Right lobe of liver (tissue), 6 donors: ENCODE measurements at places on chromosomes 16 and 17. TPM values are rescaled to one million over a fixed set of nuclear protein-coding genes. Genes with fewer than 3 reads are reported as not detected.

DNA sequence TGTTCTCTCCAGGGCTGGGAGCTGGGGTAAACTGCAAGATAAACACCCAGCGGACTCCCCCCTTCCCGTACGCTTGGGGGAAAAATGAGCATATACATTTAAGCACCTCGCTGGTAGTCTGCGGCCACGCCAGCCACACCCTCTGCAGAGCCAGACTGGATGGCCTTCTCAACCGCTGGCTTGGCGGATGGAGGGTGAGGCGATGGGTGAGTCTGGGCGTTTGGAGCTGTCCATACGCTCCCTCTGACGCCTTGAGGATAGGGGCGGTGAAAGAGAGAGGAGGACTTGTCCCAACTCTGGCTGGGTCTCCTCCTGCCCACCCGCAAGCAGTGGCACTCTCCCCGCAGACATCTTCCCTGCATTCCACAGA, 1.0 kb downstream of the ITGA3 start:
- no peak for DNase-seq

Gene PRCD
- not detected for total RNA-seq

DNA sequence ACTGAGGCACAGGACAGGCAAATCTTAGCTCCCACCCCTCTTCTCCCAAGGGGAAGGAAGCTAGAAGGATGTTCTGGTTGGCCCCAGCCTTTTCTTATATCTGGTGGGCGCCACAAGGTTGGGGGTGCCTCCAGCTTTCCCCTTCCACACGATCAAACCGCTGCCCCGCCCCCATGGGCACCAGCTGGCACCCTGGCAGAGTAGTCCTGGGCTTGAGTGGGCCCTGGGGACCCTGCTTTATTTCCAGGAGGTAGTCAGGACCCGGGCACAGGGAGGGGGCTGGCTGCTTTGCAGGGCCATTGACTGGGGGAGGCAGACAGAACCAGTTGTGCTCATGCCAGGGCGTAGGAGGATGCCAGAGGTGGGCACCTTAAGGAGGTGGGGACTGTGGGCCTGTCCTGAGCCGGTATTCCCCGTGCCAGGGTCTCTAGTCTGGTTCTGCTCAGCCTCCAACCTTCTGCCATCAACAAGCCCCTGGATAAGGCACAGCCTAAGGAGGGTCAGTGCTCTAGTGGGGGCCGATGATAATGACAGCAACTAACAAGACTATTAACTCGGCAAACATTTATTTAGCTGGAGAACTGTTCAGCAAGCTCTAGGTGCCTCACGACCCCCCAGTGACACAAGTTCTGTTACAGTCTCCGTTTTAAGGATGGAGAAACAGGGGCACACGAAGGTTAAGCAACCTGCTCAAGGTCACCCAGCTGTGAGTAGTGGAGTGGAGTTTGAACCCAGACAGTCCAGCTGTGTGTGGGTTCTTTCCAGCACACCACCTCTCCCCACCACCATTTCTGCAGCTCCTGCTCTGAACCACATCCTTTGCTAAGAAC, 7.6 kb upstream of the PPP1R1B start:
- DNase-seq, result no peak

GRCh38 chr17:261635-262034, 80.2 kb upstream of the DOC2B start:
- DNase-seq, result peak; percentile 28

DNA sequence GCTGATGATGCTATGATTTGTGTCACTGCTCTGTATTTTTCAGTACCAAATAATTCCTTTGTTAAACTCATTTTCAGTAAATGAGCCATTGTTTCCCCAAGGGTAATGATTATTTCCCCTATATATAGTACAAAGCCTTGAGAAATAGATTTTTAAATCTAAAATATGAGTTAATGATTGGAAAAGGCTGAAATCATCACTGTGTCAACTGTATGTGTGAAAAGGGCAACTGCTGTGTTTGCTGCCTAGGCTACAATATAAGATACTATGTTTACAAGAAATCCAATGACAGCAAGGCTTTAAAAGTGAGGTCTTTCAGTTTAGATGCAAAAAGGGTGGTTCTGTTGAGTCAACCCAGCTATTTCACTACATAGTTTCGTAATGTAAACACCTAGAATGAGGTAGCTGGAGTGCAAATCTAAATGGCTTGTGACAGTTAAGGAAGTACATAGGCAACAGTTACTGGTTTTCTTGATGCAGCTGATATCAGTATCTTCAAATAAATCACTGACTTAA, 15.3 kb downstream of the NLK start:
- DNase-seq, result no peak

GRCh38 chr16:54503011-54503855, 216.6 kb upstream of the IRX3 start:
- no peak for DNase-seq

DNA sequence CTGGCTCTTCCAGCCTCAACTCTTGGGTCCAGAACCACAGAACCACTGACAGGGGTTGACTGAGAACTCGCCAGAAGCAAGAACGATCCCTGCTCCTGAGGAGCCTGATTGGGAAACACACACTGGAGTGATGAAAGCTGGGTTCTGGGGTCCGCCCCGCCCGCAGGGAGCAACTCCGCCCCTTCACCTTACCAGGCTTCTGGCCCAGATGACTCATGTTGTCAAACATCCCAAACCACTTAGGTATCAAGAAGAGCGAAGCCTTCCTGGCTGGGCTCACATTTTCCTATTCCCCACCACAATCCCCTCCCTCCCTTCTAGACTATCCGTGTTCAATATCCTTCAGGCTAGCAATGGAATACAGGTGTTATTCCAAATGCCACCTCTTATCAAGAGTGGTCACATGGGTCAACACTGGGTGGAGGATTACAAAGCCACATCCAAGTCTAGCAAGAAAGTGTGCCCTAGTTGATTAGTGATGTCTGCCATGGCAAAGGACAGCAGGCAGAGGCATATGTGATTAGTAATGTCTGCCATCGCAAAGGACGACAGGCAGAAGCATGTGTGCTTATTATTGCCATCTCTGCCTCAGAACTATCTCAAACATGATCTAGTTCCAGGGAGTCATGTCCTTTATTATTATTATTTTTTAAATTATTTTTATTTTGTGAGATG, 70.5 kb downstream of the TIMM22 start:
- DNase-seq, result peak; percentile 24

- DNase-seq, result peak; percentile 64
Measured at GRCh38 chr17:17351901-17352781, 49.0 kb downstream of the NT5M start.

GRCh38 chr17:6787081-6787693, 11.2 kb downstream of the FBXO39 start:
- no peak for DNase-seq

DNA sequence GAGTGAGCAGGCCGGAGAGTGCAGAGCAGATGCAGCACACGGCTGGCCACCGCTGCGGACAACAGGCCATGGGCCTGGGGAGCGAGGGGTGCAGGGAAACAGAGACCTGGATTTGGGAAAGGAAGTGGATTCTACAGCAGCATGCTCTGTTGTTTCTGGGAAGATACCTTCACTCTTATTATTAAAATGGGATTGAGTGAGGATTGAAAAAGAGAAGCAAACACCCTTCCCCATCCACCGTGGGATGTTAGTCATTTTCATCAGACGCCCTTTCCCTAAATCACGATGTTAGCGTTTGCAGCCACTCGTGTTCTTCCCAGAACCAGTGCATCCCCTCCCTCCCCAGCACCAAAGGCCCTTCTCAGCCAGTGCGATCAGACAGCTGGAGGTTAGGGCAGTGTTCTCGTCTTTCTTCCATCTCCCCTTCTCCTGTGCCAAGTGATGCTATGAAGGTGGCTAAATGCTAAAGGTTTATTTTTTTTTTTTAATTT, 196.5 kb upstream of the CHMP6 start:
- no peak for DNase-seq

Gene ZFPM1
- total RNA-seq, result 4.6 TPM

Gene KIF2B
- not detected for total RNA-seq

DNA sequence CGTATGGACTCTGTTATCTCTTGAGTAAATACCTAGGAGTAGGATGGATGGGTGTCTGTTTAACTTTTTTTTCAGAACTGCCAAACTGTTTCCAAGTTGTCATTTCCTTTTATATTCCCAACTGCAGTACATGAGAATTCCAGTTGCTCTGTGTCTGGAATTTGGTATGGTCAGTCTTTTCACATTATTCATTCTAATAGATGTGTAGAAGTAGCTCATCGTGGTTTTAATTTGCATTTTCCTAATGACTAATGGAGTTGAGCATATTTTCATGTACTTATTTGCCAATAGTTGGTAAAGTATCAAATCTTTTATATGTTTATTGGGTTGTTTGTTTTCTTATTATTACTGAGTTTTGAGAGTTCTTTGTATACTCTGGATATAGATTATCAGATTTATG, 27.0 kb downstream of the MRTFB start:
- no peak for DNase-seq

DNA sequence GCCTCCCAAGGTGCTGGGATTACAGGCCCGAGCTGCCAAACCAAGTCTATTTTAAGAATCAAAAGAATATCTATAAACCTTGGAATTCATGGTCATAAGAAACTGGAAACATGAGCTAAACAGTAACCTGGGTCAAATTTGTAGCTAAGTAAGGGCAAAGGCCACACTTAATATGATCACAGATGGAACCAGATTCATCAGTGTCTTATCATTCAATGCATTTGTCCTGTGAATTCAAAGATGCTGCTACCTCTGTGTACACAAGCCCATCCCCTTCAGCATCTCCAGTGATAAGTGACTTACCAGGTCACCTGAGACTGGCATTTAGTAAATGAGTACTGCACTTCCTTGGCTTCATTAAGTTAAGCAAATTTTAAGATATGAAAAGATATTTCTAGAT, 108.1 kb downstream of the SSH2 start:
- no peak for DNase-seq

- DNase-seq, result no peak
Measured at GRCh38 chr17:73342541-73343167, 30.9 kb upstream of the CDC42EP4 start.

GRCh38 chr16:50308237-50308965, 42.0 kb downstream of the ADCY7 start:
- DNase-seq, result no peak

Gene RSPRY1
- 18.0 TPM for total RNA-seq

Gene SLC5A10
- not detected for total RNA-seq

- peak; percentile 97 for DNase-seq
Measured at GRCh38 chr17:80454557-80455335, 21.7 kb downstream of the NPTX1 start.

- DNase-seq, result no peak
Measured at GRCh38 chr16:68696514-68696913, 40.6 kb upstream of the CDH1 start.

Gene KRTAP1-1
- total RNA-seq, result not detected

Gene KLHDC4
- 15.5 TPM for total RNA-seq

Gene CDH3
- not detected for total RNA-seq

DNA sequence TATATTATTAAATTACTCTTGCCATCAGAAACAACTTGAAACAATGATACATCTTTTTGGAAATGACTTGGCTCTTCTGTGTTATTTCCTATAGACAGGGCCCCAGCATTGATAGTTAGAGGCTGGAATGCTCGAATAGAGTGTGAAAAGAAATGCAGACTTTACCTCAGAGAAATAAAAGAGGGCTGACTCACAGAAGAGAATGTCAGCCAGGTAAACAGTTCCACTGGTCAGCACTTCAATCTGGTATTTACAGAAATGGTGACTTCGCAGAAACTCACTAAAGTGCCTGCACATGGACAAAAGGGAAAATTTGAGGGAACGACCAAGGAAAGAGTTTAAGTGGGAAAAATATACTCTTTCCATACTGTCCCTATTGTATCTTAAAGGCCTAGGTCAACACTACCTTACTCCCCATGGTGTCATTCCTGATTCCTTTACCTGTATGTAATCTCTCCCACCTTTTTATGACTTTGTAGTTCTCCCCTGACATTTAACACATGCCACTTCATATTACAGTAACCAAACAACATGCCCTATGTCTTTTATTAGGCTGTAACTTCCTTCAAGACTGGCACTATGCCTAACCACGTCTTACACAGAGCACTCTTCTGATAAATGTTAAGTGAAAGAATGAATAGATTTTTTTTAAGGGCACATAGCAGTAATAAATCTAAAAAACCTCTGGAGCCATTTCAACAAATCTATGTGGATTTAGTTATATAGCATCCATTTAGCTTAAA, 36.7 kb downstream of the AKAP10 start:
- no peak for DNase-seq

- peak; percentile 85 for DNase-seq
Measured at GRCh38 chr17:3935140-3935542, 18.9 kb upstream of the P2RX1 start.

Gene GCGR
- total RNA-seq, result 87.1 TPM

- no peak for DNase-seq
Measured at GRCh38 chr17:58305626-58306025, 23.0 kb downstream of the TSPOAP1 start.

DNA sequence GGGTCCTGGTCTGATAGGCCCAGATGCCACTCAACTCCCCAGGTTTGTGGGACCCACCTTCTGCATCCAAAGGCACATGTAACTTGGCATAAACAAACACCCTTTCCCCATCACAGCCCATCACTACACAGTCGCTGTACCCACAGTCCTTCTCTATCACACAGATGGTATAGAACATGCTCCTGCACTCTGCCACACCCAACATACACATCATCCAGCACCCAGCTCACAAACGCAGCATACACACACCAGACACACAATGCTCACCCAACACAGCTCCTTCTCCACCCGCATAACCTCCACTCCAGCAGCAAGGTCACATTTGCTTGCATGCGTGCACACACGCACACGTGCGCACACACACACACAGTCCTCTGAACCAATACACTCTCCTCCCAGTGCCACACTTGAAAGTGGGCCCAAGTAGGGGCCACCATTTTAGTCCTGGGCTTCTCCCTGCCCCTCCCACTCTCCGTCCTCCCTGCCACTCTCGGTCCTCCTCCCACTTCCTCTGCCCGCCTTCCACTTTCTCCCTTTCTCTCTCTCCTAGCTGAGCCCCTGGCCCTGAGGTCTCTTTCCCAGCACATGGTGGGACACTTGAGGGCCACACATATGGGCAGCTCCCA, 8.5 kb upstream of the TMEM92 start:
- DNase-seq, result peak; percentile 17

Gene TBC1D3E
- total RNA-seq, result not detected

DNA sequence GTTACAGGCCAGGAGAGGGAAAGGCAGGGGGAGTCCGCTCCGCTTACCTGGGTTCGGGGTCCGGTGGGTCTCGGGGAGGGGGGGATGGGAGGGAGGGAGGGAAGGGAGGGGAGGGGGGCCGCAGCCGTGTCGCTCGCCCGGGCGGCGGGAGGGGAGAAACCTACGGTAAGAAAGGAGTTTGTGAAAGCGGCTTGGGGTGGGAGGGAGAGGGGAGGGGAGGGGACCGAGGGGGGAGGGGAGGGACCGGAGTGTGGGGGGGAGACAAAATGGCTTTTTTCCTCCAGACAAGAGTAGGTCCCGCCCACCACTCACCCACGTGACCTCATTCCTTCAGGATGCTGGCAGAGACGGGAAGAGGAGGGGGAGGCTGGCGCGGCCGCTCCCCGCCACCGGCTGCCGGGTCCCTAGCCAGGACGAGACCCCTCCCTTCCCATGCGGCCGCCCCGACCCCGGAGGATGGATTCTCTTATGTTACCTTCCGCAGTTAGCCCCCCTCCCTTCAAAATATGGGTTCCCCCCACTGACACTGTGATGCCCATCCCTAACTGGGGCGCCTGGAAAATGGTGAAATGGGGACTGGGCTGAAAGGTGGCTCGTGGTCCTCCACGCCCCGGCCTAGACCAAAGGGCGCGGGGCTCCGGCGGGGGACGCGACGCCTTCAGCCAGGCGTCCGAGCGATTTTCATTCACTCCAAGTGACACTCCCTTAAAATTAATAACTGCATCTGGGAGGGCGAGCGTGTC, at the start of gene PCGF2:
TSS of gene PCGF2 (minus strand) at position 188 of the 743 bp plus-strand sequence. CDS start 7,934 bp downstream, outside the sequence.
- DNase-seq, result peak; percentile 74

Gene ABCC12
- not detected for total RNA-seq

- DNase-seq, result peak; percentile 89
Measured at GRCh38 chr16:533391-534123, 6.0 kb downstream of the CAPN15 start.
